Bronchial smooth muscle cell (primary cell): ENCODE measurements at places on chromosomes 5 and 9. TPM values are rescaled to one million over a fixed set of nuclear protein-coding genes. Genes with fewer than 3 reads are reported as not detected.

Gene PFN3
- total RNA-seq: not detected in 2 replicates

Gene RIGI
- total RNA-seq: 6.1 and 9.1 TPM in 2 replicates

Gene LIFR
- 17.2 and 19.5 TPM in 2 replicates for total RNA-seq

Gene SERF1A
- 0.69 and 5.0 TPM in 2 replicates for total RNA-seq

Gene PRLR
- 0.16 TPM in 1 of 2 replicates, not detected in the other for total RNA-seq

Gene GABRA6
- total RNA-seq: not detected in 2 replicates

Gene TMEM171
- total RNA-seq: 0.26 and 0.63 TPM in 2 replicates

Gene ECPAS
- total RNA-seq: 96.8 and 106 TPM in 2 replicates

Gene DND1
- total RNA-seq: 0.16 and 0.17 TPM in 2 replicates

Gene MLANA
- total RNA-seq: not detected in 2 replicates

Gene BTNL3
- not detected in 2 replicates for total RNA-seq

Gene ANKRD34B
- not detected in 2 replicates for total RNA-seq

Gene PCDHGC3
- 55.5 and 158 TPM in 2 replicates for total RNA-seq

Gene IGFBPL1
- not detected in 2 replicates for total RNA-seq

Gene HTR1A
- not detected in 2 replicates for total RNA-seq

Gene ANKRD31
- total RNA-seq: 0.09 and 0.16 TPM in 2 replicates

Gene STC2
- 315 and 727 TPM in 2 replicates for total RNA-seq

Gene ACER2
- 1.6 and 1.9 TPM in 2 replicates for total RNA-seq

Gene QRFP
- total RNA-seq: not detected in 2 replicates

Gene GTF3C5
- total RNA-seq: 28.7 and 33.3 TPM in 2 replicates

Gene TTC23L
- total RNA-seq: 0.16 and 0.52 TPM in 2 replicates

Gene SNCB
- total RNA-seq: 0.09 and 0.32 TPM in 2 replicates

Gene SPATA6L
- total RNA-seq: 0.26 and 0.63 TPM in 2 replicates
